Right lobe of liver (tissue), 6 donors: ENCODE measurements at places on chromosomes 5 and 9. TPM values are rescaled to one million over a fixed set of nuclear protein-coding genes. Genes with fewer than 3 reads are reported as not detected.
A peak's percentile ranks its signal among the peaks of the same experiment; 100 is the strongest.

DNA sequence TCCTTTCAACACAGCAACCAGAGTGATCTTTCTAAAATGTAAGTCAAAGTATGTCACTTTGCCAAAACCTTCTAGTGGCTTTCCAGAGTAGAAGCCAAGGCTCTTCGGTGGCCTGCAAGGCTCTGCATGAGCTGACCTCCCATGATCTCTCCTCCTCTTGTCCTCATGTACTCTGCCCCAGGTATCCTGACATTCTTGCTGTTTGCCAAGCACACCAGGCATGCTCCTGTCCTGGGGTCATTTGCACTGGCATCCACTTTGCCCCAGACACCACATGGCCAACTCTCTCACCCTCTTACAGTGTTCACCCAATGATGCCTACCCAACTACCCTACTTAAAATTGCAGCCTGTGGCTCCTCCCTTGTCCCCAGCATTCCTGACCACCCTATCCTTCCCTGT is 86.3 kb downstream of the ZNF618 start:
- no peak for DNase-seq

Gene TNFSF15
- 0.35 TPM for total RNA-seq

GRCh38 chr5:142833517-142834449 is 63.6 kb downstream of the ARHGAP26 start:
- DNase-seq = no peak

DNA sequence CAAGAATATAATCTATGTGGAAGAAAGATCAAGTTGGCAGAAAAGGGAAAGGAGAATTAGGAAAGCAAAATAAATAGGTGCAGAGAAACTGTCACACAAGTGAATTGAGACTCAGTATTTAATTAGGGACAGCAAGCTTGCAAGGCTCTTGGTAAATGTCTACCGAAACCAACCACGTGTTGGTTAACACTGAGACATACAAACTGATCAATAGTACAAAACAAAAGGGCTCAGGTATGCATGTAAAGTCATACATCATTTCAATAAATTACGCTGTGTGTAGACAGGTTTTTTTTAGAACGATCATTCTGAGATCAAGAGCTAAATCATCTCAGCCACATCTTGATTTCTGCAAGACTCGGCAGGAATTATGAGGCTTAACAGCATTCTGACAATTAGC is 225.4 kb downstream of the EBF1 start:
- no peak for DNase-seq

Gene COL5A1
- 17.0 TPM for total RNA-seq

Gene IL31RA
- not detected for total RNA-seq

DNA sequence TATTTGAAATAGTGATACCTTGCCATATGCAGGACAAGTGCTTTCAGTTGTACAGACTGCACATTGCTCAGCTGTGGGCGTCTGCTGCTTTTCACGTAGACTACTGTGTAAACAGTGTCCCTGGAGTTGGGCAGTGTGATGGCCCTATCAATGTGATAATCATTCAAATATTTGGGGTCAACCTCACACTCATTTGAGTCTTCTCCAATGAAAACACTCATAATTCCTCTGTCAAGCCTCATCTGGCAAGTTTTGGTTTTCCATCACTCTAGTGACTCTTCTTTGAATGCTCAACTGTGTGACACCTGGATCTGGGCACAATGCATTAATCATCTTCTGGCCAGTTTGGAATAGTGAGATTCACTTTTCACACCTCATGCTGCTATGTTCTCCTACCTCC is 64.4 kb downstream of the UGCG start:
- DNase-seq = no peak

GRCh38 chr9:107710953-107711352 is 221.4 kb upstream of the KLF4 start:
- no peak for DNase-seq

GRCh38 chr5:81922854-81923279 is 49.0 kb upstream of the ATG10 start:
- DNase-seq = no peak

Gene SOX30
- not detected for total RNA-seq

GRCh38 chr9:137030006-137030405 is 1.9 kb downstream of the FUT7 start:
- DNase-seq = no peak

DNA sequence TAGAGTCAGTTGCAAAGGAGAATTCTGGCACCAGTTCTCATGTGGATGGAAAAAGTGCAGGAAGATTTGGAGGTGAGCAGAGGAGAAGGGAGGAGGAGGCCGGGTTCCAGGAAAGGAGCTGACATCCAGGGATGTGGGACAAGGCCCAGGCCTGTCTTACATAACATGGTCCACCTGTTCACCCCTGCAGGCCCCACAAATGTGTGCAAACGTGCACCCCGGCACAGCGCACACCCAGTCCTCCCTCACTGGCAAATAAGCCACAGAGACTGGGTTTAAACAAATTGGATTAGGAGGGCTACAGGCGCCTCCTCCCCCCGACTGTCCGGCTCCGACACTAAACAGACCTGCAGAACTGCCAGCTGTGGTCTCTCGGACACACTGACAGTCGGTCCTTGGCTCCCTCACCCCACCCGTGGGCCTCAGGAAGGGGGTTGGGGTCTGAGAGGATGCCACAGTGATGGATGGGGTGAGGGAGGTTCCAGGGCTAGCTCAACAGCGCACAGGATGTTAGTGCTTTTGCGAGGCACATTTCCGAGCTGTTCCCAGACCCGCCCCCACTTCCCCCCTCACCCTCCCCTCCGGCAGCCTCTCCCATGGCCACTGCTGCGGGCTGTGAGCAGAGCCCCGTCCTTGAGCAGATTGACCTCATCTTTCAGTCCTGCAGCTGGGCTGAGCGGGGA is 43.4 kb upstream of the IL17B start:
- DNase-seq = peak; percentile 48
